NCI-H1417 (cell line): ENCODE measurements at places on chromosomes 12 and 14.

DNA sequence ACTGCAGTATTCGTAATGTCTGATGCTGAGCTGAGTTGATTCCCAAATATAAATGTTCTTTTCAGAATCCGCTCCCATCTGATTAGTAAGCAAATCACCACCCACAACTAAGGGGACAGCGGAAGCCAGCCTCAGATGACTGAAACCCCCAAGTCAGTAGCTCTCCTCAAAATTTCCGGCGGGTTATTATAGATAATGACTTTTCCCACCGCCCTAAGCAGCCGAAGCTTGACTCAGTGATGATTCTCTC lies 469 bp upstream of the LRFN5 start:
- no peak for DNase-seq

- no peak for DNase-seq
Measured at GRCh38 chr12:75707983-75708382, 196.6 kb upstream of the KRR1 start.

DNA sequence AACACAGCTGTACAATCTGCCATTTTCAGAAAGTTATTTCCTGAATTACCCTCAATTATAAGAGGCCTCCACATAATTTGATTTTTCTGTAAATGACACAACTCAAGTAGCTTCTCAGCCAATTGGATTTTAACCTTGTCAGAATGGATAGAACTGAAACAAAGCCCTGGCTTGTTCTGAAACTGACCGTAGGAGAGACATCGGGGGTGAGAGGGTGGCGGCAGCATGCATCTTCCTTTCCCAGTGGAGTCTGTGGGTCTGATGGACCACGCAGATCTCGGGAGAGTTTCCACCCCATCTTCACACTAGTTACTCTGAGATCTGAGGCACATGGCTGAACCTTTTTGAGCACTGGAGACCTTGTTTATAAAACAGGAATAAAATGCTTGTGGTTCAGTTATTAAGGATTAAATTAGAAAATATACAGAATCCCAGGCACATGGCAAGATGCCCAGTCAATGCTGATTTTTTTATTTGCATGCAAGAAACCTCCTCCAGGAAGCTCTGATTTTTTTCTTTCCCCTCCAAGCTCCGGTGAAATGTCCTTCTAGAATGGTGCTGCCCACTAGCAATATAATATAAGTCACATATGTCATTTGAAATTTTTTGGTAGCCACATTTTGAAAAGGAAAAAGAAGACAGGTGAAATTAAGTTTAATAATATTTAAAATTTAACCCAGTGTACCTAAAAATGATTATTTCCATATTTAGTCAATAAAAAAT lies 153.9 kb downstream of the CHST11 start:
- no peak for DNase-seq

DNA sequence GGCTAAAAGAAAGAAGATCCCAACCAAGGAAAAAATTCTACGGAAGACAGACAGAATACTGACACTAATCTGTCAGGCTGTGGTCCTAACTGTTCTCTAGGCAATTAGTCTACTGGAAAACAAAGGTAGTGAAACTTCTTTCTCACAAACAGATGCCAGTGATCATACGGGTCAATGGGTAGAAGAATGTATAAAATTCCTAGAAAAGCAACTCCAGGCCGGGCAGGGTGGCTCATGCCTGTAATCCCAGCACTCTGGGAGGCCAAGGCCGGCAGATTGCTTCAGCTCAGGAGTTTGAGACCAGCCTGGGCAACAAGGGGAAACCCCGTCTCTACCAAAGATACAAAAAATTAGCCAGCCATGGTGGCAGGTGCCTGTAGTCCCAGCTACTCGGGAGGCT lies 64.8 kb downstream of the HECTD4 start:
- DNase-seq: no peak

- DNase-seq: no peak
Measured at GRCh38 chr14:50997712-50998111, 53.4 kb upstream of the PYGL start.

- no peak for DNase-seq
Measured at GRCh38 chr14:77133720-77134338, 7.8 kb downstream of the ZDHHC22 start.

GRCh38 chr14:86639146-86639545 lies 1109.2 kb downstream of the FLRT2 start:
- DNase-seq: no peak

- DNase-seq: no peak
Measured at GRCh38 chr12:3308063-3308462, 182.9 kb upstream of the PRMT8 start.

GRCh38 chr14:103209054-103209453 lies 85.8 kb downstream of the TNFAIP2 start:
- no peak for DNase-seq

DNA sequence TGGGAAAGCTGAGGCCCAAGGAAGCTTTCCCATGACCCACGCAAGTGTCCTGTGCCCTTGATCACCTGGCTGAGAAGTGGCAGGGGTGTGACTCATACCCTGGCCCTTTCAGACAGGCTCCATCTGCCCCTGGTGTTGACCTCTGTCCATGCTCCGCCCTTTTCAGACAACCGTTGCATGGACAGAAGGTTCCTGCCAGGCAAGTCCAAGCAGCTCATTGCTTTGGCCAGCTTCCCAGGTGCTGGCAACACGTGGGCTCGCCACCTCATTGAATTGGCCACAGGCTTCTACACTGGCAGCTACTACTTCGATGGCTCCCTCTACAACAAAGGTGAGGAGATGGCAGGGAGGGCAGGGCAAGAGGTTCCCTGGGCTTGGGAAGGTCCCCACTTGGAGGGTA lies 103.5 kb downstream of the WSCD2 start:
- DNase-seq: no peak

DNA sequence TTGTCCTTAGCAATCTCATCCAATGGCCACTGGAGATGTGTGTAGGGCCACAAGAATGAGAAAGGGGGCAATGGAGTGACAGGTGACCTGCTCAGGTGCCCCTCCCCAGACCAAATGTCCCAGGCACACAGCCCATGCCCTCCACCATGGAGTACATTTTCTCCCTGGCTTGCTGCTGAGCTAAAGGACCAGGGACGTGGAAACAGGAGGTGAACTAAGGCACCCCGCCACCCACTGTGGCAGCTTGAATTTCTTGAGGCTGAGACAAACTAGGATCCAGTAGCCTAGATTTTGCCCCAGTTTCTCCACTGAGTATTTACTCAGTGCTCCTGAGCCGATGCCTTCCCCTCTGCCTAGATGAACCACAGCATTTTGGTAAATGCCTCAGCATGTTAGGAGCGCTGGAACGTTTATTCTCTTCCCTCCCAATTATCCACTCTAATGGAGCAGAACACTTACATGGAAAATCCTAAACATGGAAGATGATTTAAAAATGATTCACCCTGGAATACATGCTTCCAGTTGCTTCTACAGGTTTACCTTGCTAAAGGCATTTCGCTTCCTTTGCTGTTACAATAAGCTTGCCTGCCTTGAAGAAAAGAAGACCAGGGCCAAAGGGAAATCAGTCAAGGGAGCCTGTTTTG lies 198.0 kb downstream of the ZFP36L1 start:
- no peak for DNase-seq

- DNase-seq: no peak
Measured at GRCh38 chr14:92759679-92760523, 11.5 kb upstream of the LGMN start.

DNA sequence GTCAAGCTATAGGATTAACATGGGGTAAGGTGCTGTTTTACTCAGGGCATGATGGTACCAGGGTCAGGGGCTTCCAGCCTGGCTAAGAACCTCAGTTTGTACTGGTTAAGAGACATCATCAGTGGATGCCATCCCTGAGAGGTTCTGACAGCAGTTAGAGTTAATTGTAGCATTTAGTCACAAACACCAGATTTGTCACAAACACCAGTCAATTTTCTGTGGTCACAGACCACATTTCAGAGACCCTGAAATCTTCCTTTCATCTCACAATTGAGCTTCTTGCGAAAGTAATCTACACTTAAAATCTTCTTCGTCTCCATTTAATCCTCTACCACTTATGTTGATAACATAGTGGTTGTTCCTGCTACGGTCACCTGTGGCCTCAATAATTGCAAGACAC lies 143.0 kb upstream of the EGLN3 start:
- DNase-seq: peak; percentile 41

GRCh38 chr14:76500011-76500410 lies 124.1 kb downstream of the ESRRB start:
- no peak for DNase-seq

GRCh38 chr12:50057896-50058670 lies 687 bp downstream of the ASIC1 start:
- peak; percentile 58 for DNase-seq

DNA sequence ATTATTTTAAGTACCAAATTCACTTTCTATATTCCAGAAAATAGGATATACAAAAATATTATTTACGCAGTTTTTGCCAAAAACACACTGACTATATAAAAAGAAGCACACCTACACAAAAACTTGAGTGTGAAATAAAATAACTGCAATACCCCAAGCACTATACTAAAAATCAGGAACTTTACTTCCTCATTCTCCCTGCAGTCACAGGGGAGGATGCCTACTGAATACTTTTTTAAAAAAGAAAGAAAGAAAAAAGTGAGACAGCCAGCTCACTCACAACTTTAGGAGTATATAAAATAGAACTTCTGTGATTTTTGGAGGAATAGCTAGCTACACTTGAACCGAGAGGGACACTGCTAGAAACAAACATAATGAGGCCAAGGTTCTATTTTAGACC lies 12.2 kb downstream of the RPS6KA5 start:
- DNase-seq: no peak

GRCh38 chr14:35989736-35990135 lies 163.6 kb downstream of the BRMS1L start:
- no peak for DNase-seq
